Tongue (tissue), 3 donors: ENCODE measurements at places on chromosomes 12 and 14. TPM values are rescaled to one million over a fixed set of nuclear protein-coding genes. Genes with fewer than 3 reads are reported as not detected.

Gene NRXN3
- total RNA-seq: 2.9 TPM

- no peak for DNase-seq
Measured at GRCh38 chr12:41966001-41966400, 178.7 kb downstream of the GXYLT1 start.

GRCh38 chr12:96400631-96401075 is 414 bp upstream of the CDK17 start:
- DNase-seq: no peak

DNA sequence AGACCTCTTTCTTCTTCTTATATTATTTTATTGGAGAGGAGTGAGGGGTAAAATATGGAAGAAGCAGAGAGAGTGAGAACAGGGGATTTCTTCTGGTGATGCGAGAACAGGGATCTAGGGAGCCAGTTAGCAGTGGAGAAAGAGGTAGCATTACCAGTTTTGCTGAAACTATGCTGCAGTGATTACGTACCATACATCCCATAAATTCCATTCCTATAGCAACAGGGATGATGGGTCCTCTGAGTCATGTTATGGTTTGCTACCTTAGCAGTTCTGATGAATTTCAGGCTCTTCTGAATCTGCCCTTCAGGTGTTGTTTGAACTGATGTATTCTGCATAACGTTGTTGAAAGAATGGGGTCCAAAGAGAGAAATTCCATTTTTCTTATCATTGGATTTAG is 625.4 kb upstream of the LRFN5 start:
- no peak for DNase-seq

Gene SERPINA12
- total RNA-seq: not detected

GRCh38 chr12:45234139-45234865 is 18.4 kb downstream of the ANO6 start:
- DNase-seq: peak; percentile 85

DNA sequence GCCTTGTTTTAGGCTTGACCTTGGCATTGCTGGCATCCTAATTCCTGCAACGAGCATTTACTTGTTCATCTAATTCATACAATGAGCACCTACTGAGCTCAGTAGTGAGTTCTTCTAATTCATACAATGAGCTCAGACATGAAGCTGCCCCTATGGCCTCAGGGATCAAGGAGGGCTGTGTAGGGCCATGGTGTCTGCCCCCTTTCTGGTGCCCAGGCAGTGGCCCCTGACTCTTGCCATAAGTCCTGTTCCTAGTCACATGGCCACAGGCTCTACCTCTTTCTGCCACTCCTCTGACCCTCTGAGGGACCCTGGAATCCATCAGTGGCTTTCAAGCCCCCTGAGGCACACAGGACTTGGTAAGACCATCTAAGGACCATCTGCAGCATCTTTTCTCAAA is 148.8 kb downstream of the ZFP36L1 start:
- no peak for DNase-seq

Gene RHEBL1
- 0.31 TPM for total RNA-seq

DNA sequence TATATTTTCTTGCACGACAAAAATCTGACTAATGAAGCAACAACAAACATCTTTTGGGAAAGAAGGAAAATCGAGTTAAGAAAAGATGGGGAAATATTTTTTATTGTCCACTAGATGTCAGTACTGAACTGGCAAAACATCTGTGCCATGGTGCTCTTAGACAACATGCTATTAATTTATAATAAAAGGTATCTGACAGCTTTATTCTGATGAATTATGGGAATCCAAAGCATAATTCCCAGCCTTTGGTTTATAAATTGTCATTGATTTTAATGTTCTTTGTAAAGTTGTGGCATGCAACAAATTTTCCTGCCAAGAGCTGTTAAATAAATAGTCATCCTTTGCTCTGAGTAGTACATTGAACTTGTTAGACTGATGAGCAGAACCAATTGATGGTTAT is 231.2 kb downstream of the ETNK1 start:
- DNase-seq: peak; percentile 59

Gene CLEC7A
- total RNA-seq: 3.6 TPM

Gene SOX5
- 7.8 TPM for total RNA-seq

Gene SLC39A5
- 0.31 TPM for total RNA-seq

- no peak for DNase-seq
Measured at GRCh38 chr12:116540622-116541152, 18.5 kb upstream of the MAP1LC3B2 start.

GRCh38 chr12:8819666-8819980 is 2.8 kb upstream of the A2ML1 start:
- peak; percentile 15 for DNase-seq

DNA sequence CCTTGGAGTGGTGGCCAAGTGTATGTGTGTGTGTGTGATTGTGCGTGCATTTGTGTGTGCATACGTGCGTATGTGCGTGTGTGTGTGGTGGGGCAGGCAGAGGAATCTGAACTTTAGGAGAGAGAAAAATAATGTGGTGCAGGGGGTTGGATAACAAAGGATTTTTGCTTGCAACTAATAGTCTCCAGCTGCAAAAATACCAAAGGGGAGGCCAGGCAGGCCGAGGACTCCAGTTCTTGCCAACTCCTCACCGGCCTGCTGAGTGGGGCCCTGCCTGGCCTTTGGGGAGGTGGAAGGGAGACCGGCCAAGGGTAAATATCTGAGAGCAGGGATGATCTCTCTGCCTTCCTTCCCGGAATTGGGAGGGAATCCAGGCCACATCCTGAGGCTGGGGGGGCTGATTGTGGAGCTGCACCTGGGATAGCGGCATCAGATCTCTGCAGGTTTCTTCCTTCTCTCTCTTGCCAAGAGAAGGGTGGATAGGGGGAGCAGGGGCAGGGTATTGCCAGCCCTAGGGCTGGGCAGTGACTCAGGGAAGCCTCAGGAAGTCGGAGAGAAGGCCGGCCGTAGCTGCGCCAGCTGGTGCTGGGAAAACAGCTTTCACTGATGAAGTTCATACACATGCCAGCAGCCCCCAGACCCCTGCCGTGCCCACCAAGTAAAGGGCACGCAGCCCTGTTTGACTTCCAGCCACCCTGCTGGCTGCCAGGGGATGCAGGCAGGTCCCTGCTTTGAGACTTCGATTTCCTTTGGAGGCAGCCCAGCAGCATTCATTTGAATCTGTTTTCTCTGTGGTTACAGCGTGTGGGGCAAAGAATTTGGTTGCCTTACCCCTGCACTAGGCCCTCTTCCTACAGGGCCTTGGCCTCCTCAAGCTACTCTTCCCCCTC is 4.6 kb upstream of the LRP1-AS start:
- DNase-seq: peak; percentile 80

Gene OR6C6
- total RNA-seq: not detected

DNA sequence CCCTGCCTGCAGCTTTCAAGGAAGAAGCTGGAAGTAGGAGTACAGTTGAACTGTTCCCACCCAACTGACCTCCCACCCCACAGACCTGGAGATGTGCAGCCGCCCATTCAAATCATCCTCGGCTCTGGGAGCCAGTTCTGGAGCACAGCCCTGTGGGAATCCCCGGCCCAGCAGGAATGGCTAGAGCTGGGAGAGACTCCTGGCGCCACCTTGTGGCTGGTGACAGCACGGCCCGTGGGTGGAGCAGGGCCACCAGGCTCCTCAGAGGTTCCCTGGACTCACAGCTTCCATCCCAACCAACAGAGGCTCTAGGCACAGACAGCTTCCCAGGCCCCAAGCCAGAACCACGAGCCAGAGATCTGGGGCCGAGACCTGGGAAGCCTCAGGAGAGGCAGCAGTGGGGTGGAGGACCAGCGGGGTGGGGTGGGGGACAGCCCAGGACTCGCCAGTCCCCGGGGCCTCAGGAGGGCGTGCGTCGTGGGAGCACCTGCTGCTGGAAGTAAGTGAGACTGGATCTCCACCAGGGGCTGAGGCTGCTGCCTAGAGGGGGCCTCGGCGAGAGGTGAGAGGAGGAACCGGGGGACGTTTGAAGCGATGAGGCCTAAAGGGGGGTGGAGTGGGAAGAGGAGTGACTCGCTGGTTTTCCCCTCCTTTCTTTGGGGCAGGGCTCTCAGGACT is 43.4 kb downstream of the RNF34 start:
- peak; percentile 86 for DNase-seq

DNA sequence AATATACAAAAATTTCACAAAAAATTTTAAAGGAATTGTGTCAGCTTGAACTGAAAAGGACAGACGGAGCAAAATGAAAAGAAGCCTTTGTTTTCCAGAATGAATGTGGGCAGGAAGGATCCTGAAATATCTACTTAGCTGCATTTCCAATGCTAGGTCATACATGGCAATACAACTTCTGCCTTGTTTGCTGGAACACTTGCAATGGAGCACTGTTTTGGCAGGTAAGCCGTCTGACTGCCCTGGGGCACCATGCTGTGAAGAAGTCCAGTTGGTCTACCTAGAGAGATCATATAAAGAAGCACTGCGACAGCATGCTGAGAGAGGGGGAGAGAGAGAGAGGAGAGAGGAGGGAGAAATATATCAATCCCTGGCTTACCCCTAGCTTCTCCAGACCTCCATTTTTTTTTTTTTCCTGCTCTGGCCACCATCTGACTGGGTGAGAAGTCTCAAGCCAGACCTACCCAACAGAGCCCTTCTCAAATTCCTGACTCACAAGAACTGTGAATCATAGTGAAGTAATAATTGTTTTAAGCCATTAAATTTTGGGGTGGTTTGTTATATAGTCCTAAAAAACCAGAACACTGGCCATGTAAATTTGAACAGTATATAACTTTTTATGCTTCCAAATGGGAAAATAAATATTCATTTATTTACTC is 97.1 kb upstream of the PRICKLE1 start:
- no peak for DNase-seq

Gene ACRBP
- 1.5 TPM for total RNA-seq

Gene INSM2
- total RNA-seq: not detected

DNA sequence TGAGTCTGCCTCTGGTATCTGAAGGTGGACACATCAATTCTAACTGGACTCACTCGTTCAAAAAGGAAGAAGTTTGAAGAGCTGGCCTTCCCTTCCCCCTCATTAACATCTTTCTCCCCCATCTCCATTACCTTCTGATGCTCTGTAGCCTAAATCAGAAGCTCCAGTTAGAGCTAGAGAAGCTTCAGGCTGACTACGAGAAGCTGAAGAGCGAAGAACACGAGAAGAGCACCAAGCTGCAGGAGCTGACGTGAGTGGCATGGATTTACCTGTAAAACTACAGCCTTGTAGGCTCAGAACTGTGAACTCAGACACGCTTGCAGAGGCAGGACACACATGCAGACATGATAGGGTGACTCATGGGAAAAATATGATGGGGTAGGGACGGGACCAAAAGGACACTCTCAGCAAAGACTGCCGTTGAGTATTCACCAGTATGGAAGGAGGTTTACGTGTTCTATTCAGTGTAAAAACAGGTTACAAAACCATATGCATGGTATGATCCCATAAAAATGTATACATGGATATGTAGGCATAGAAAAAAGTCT is 14.3 kb upstream of the PIP4K2C start:
- DNase-seq: no peak

DNA sequence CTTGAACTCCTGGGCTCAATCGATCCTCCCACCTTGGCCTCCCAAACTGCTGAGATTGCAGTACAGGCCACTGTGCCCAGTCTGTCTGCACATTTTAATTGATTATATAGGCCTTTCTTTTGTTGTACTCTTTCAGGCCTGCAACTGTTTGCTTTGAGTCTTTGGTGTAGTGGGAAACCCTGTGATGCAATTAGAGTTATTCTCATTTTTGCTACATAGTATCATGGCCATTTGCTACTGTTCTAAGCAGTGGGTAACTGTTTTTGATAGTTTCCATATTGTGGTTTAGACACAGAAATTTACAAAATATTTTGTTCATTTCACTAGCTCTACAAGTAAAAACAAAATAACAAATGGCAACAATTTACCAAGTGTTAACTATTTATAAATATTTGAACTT is 6.3 kb upstream of the TUBA1B start:
- no peak for DNase-seq

GRCh38 chr14:68841016-68841809 is 48.3 kb upstream of the ZFP36L1 start:
- no peak for DNase-seq

DNA sequence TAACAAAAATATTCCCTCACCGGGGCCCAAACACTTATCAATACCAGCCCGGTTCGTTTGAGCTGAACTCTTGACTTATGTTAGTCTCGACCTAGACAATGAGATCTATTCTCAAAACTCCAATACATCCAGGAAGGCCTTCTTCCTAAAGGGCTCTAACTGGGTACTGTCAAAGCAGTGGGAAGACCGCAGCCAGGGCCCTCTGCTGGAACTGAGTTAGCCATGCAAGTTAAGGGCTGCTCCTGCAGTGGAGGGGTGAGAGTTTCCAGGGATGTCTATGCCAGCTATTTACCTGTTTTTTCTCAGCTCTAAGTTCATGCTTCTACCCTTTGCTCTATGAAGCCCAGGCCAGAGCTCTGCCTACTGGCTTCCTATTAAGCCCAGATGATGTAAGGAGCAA is 348.8 kb downstream of the GXYLT1 start:
- no peak for DNase-seq

Gene NANOG
- not detected for total RNA-seq

DNA sequence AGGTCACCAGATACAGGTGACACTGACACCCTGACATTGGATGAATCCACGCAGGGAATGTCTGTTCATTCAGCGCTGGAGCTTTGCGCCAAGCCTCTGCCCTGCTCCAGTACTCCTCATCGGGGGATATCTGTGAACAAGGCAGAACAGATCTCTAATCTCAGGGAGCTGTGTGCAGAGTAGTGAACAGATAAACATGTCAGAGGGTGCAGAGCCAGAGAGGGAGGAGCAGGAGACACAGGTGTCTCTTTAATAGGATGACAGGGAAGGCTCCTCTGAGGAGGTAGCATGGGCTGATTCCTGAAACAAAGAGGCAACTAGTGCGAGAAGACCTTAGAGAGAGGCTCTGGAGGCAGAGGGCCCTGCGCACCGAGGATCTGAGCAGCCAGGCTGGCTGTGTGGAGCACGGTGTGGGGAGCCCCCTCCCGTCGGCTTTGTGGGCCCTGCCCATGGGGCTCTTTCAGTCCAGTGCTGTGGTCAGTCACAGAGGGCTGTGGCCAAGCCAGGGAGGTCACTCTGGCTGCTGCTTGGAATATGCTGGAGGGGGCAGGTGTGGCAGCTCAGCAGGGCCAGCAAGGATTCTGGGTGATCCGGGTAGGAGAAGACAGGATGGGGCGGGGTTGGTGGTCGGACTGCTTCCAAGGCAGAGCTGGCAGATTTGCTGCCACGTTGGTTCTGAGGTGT is 55.6 kb downstream of the TECPR2 start:
- no peak for DNase-seq

- DNase-seq: no peak
Measured at GRCh38 chr14:71694591-71695530, 237.4 kb upstream of the RGS6 start.

- no peak for DNase-seq
Measured at GRCh38 chr12:106910202-106910601, 45.5 kb upstream of the TMEM263 start.

- no peak for DNase-seq
Measured at GRCh38 chr12:88634008-88634407, 53.7 kb upstream of the KITLG start.

Gene GLI1
- 5.6 TPM for total RNA-seq

GRCh38 chr12:99370421-99371138 is 277.0 kb upstream of the GARIN6 start:
- DNase-seq: no peak
